NCI-H1105 (cell line): ENCODE measurements at places on chromosomes 12 and 14.

DNA sequence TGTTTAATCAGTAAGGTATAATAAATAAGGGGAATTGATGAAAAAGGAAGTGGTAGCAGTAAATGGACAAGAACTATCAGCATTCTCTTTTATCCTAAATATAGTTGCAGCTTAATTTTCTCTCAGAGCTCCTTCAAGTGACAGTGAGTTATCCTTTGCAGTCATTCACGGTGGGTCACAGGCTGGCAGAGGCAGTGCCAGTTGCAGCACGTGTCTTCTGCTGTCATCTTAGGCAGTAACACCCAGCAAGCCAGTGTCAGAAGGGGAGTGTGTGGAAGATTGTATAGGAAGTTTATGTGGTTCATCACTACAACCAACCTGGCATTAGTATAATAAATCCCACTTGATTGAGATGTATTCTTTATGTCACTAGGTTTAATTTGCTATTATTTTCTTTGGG lies 170.0 kb downstream of the CCDC91 start:
- no peak for DNase-seq

DNA sequence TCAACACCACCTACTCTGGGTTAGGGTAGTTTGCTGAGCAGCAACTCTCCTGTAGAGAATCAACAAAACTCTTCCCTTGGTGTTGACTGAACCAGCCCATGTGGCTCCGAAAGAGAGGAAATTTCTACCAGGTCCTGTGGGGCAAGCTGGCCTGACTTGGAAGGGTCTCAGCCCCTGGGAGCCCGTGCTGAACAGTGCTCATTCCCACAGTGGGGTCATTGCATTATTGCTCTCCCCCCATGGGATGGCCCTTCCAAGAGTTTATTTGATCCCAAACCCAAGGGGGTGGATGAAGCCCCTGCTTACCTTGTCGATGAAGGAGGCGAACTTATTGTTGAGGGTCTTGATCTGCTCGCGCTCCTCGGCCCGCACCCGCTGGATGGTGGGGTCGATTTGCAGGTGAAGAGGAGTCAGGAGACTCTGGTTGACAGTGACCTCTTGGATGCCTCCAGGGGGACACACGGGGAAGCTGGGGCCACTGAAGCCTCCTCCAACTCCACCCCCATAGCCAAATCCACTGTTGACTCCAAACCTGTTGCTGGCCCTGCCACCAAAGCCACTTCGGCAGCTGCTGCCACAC lies 580 bp downstream of the KRT75 start:
- no peak for DNase-seq

- no peak for DNase-seq
Observed at GRCh38 chr14:52179141-52179790, 88.2 kb upstream of the PTGDR start.

DNA sequence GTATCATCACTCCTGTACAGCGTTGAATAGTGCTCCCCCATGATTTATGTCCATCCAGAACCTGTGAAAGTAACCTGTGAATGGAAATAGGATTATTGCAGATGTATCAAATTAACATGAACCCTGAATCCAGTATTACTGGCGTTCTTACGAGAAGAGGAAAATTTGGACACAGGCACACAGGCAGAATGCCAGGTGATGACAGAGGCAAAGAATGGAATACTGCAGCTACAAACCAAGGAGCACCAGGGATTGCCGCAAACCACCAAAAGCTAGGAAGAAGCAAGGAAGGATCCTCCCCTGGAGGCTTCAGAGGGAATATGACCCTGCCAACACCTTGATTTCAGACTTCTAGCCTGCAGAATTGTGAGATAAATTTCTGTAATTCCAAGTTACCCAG lies 113.5 kb upstream of the EGLN3 start:
- DNase-seq, result no peak

- DNase-seq, result no peak
Observed at GRCh38 chr12:64521833-64522232, 69.9 kb downstream of the TBK1 start.

DNA sequence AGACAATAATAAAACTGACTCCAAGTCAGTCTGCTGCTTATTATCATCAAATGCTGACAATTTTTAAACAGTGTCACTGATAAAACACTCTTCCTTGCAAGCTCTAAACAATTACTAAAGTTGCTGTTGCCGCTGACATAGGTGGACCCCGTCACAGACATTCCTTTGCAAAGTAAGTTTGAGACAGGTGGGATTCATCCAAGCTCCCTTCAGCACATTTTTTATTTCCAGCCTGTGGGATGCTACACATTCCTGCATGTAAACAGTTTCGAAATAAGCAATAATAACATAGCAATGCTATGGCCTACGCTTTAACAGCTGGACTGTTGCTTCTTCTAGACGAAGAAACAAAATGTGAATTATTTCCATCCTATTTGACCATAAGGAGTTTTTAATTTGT lies 85.4 kb upstream of the HIF1A start:
- DNase-seq, result no peak

DNA sequence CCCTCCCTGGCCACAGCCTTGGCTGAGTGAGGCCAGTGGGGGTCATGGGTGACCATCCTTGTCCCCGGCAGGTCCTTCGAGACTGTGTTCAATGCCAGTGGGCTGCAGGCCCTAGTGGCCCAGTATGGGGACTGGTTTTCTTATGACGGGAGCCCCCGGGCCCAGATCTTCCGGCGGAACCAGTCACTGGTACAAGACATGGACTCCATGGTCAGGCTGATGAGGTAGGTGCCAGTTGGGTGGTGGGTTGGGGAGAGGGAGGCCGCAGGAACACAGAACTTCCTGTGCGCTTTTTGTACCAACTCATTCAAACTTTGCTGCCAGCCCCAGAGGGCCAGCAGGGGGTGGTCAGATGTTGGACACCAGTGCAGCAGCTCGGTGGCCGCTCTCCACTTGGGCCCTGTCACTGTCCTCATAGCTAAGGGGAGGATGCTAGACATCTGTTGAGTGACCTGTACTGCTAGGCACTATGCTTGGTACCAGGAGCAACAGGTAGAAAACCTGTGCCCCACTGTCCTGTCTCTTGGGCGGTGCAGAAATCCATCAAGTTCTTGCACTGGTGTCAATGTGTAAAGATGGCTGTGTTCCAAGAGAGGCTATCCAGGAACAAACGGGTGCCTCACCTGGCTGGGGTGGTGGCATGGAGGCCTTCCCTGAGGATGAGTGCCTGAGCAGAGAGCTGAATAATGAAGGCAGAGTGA lies 16.7 kb downstream of the SDS start:
- DNase-seq, result no peak

- DNase-seq, result no peak
Observed at GRCh38 chr12:101819467-101819866, 11.3 kb downstream of the GNPTAB start.

DNA sequence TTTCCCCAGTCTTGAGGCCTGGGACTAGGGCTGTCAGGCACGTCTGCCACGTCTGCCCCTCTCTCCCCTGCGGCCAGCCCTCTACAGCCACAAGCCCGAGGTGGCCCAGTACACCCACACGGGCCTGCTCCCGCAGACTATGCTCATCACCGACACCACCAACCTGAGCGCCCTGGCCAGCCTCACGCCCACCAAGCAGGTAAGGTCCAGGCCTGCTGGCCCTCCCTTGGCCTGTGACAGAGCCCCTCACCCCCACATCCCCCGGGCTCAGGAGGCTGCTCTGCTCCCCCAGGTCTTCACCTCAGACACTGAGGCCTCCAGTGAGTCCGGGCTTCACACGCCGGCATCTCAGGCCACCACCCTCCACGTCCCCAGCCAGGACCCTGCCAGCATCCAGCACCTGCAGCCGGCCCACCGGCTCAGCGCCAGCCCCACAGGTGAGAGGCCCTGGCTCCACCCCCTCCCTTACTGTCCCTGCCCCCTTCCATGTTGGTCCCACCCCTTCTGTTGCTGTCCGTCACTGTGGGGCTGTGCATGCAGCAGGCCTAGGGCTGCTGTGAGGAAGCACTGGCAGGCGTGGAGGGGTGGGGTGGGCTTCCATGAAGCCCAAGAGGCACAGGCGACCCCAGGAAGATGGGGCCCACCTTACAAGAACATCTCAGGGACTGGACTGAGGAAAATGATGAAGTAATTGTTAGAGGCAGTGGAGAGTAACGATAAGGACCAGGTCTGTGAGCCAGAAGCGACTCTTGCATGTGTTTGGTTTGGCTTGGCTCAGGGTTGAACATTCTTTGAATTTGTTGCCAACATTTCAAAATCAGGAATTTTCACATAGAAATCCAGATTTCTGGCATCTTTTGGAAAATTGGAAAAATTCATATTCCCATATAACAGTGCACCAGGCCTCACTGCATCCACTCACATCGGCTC lies 16.8 kb downstream of the C12orf43 start:
- no peak for DNase-seq

DNA sequence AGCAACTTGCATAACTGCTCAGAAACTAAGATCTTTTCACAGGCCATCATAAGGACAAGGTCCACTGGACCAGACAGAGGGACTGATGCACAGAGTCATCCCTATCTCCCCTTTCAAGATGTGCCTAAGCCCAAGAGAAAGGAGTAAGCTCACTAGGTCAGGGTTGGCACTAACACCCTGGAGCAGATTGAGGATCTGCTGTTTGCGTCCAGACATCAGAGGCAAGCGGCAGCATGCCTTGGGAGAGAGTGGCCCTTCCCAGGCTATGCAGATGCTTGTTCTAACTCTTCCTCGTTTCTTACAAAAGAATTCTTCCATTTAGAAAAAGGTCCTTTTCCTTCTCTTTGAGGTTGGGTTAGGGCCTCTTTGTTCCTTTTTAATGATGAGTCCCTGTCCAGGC lies 187.2 kb downstream of the KCNA5 start:
- DNase-seq, result no peak
